ENCODE measurements at places on chromosomes 7 and 10.

DNA sequence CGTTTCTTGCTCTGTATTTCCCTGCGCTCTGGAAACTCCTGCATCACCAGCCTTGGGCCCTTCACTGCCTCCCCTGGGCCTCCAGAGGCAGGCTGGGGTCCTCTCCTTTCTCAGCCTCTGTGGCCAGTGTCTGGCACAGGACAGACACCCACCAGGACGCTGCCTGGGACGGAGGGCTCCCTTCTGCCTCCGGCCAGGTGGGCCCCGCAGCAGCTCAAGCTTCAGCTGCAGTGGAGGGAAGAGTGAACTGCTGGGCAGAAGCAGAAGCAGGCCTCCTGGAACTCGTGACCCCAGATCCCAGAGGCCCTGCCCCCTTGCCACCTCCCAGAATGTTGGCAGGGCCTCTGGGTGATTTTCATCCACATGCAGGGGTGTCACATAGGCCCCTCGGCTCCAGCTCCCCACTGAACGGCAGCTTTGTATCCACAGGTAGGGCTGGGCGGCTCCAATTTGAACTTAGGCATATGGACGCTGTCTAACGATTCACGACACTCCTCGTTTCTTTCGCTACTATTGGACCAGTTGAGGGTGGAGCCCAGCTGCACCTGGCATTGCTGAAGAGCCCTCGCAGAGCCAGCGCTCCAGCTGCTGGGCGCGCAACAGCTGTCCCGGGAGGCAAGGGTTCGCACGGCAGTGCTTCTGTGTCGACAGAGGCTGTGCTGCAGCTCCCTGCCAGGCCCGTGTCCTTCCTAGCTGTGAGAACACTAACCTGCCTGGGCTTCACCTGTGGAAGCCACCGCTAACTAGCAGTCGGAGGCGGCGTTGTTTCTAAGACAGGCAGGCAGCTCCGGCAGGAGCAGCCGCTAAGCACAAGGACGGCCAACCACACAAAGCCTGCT, 18.4 kb upstream of the GPR146 start:
- DNase-seq: no peak

DNA sequence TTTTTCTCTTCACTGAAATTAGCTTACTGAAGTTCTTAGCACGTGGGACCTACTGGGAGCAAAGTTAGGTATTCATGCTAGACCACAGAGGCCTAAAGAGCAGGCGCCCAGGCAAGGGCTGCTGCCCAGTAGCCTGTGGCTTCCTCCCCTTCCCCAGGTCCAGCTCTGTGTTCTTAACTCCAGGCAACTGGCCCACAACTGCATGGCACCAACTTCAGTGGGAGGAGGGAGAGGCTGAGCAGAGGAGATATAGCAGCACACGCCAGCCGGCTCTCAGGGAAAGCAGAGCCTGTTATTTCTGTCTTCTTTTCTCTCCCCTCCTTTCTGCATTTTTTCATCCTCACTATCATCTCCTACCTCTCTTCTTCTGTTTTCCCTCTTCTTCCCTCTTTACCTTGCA, 67.4 kb downstream of the PCGF5 start:
- no peak for DNase-seq

DNA sequence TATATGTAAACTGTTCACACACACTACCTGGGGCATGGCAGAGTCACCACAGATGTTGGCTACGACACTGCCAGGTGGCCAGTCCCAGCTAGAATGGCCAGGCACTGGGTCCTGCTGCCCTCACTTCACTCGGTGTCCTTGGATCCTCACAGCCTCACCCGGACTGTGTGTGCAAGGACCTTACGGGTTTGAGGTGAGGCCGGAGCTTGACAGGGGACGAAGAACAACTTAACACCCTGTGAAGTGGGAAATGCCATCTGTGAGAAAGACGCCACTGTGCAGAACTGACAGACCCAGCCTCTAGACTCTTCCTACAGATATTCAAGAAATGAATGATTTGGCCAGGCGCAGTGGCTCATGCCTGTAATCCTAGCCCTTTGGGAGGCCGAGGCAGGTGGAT, 46.7 kb downstream of the KLRG2 start:
- no peak for DNase-seq

DNA sequence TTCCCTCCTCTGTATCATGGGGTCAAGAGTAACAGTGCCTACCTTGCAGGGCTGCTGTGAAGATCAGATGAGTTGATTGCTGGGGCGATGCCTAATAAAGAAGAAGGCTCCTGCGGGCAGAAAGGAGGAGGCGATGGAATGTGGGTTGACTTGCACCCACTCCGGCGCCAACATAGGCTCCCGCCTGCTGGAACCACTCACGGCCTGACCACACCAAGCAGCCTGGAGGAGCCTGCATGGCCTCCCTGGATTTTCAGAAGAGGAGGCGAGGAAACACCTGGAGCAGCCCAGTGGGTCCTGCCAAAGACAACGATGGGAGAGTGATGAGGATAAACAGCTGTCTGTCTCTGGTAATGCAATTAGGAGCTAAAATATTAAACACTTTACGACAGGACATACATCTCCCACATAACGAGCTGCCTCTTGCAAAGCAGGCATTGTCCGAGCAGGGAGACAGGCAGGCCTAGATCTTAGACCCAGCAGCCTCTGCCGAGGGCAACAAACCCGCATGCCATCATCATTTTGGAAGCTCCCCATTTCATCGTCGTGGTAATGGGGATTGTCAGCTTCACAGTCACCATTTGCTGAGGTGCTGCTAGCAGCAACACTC, 302.9 kb upstream of the ZMIZ1 start:
- no peak for DNase-seq

DNA sequence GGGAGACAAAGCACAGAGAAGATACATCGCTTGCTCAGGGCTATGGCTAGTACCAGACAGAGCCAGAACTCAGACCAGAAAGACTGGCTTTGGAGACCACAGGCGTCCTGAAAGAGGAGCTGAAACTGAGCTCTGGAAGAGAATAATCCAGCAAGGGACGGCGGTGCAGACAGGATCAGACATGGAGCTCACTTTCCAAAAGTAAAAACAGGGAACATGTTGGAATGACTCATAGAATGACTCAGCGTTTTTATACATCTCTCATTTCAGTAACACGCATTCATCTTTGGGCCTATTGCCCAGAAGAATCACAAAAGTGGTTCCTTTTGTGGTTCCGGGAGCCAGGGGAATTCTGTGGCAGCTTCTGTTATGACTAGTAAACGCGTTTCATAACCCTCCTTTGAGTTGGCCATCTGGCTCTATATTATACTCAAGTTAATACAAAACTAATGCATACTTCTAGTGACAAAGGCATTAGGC, 37.2 kb downstream of the PLEKHS1 start:
- DNase-seq: no peak

- DNase-seq: no peak
These were observed 60.4 kb downstream of the DNAJB6 start for GRCh38 chr7:157397036-157397720.

DNA sequence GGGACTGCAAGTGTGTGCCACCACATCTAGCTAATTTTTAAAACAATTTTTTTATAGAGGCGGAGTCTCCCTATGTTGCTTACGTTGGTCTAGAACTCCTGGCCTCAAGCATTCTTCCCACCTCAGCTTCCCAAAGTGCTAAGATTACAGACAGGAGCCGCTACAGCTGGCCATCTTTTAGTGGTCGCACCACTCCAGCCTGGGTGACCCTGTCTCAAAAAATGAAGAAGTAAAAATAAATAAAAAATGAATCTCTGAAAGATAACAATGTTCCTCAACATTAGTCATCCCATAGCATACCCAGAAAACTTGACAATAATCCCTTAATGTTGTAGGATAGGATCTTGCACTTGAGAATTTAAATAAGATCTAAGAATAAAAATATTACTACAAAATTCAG, 18.2 kb downstream of the WBP1L start:
- no peak for DNase-seq

DNA sequence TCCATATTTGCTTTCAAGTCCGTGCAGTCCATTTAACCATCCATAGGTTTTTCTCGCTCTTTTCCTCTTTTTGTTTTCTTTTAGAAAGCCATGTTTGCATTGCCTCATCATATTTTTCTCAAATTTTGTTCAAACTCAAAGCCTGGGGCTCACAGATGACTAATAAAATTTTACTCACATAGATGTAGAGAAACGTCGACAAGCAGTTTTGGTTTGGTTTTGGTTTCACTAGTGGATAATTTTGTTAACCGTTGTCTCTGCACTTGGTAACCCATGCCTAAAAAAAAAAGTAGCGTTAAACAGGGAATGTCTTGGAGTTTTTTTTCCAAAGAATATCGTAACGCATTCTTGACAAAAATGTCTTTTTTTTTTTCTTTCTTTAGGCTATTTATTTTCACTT, 344.2 kb upstream of the GALNT17 start:
- DNase-seq: no peak

DNA sequence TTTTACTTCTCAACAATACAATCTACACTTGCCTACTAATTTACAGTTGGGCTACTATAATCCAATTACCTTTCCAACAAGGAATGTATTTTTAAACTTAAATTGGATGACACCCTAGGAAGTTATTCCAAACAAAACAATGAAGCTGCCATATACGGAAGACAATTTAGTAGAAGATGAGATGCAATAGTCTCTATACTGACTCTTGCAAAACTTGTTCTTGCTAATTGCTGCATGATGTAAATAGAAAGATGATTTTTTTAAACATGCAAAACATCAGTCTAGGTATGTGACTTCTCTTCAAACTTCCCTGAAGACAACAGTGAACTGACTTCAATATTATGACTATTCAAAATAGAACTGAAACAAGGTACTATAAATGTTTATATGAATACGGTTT, 17.6 kb downstream of the NT5C3A start:
- no peak for DNase-seq

DNA sequence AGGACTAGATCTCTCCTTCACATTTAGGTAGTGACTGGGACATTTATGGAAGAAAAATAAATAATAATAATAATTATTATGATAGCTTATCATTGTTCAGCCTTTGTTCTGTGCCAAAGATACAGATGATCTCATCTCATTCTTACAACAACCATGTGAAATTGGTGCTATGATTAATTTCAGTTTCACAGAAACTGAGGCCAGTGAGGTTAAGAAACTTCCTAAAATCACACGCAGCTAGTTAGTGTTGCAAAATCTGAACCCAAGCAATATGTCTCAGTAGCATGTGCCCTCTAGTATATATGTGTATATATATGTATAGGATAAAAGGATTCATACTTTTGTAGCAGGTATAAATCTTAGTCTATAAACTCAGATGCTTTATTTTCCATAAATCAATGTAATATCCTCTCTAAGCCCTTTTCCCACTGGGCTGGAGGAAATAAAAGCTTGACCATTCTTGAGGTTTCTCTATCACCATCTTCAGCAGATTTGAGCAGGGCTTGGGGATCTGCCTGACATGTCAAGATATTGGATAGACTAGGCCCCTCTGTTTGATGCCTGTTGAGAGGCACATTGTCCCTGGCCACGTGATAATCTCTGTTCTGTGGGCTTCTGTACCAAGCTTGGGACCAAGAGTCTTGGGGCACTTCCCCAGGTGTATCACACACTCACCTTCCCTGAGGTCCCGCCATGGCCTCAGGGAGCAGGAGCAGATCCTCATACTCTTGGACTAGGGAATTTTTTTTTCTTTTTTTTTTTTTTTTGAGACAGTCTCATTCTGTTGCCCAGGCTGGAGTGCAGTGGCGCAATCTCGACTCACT, 172.6 kb upstream of the NRP1 start:
- DNase-seq: no peak

GRCh38 chr10:17316488-17317170, 88.6 kb downstream of the VIM start:
- no peak for DNase-seq

DNA sequence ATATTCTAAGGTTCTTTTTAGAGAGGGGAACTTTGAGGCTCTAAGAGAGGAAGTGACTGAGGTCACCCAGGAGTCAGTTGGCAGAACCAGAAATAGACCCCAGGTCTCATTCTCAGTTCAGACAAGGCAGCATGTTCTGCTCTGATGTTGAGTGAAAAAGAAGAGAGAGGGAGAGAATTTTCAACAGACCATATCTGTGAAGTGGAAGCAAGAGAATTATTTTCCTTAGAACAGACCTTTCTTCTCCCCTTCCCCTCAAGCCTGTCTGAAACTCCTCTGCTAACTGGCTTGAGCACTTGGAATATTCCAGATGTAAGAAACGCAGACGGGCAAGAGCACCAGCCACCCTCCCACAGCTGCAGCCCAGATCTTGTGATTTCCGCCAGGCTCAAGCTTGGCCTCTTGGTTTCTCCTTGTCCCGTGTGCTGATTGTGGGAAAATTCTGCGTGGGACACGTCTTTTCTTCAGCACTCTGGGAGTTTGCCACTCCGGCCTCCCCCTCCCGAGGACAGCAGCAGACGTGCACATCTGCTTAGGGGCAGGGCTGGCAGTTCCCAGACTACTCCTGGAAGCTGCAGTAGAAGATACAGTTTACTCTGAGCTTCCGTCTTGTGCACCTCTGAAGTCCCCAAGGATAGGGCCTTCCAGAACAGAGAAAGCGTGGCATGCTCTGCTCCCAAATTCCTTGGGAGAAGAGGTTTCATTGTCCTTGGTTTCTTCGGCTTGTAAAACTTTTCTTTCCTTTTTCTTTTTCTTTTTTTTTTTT, 22.7 kb upstream of the IKZF1 start:
- no peak for DNase-seq

DNA sequence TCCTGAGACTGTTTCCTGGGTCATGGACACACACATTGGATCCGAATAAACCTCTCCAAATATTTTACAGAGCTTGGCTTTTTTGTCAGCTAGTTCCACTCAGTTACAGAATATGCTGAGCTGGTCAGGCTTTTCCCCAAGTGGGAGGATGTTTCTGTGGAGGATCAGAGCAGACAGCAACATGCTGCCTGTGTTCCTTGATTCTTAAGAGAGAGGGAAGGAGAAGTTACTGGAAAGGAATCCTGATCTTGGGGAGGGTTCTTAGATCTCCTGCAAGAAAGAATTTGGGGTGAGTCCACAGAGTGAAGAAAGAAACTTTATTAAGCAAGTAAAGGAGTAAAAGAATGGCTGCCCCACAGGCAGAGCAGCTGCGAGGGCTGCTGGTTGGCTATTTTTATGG, 76.8 kb upstream of the RPA3 start:
- no peak for DNase-seq

DNA sequence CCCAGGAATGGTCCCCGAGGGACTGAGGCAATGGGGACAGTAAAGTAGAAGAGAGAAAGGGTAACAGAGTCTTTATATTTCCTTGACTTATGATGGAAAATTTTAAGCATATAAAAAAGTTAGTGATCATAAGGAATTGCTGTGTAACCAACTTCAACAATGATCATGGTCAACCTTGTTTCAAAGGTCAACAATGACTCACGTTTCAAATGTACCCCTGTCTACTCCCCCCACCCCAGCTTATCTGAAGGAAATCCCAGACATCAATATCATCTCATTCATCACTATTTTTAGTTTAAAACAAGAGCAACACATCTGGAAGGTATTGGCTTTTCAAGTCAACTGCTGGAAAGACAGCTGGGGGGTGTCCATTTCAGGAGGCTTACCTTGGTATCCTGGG, 92.9 kb downstream of the SMURF1 start:
- no peak for DNase-seq

Measured in nucleus accumbens (tissue), 56 donors.